ENCODE measurements at places on chromosomes 2 and 18.

DNA sequence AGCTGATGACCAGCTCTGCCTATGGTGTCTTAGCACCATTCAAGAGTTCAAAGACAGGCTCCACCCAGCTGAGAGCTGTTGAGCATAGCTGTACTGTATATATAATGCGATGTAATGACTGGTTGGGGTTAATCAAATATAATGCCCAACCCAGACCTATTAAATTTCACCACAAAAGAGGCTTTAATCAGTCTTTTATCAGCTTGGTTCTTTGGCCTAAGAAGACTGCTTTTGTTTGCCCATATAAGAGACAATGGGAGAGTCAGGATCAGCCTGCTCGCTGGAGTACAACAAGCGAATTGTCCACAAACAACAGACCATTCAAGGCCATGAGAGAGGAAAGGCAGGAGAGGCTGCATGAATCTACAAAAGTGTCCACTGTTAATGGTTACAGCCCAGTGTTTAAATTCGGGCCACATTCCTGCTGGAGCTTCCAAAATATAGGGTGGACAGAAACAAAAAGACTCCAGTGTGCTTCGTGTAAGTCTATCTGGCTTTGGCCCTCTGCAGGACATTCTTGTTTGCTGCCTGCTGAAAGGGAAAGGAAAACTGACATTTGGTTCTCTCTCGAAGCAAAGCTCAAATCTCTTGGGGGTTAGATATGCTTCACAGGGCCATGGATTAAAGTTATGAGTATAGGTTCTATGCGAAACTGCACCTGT lies 299.0 kb upstream of the FBXO11 start:
- DNase-seq = no peak

GRCh38 chr18:58842978-58843687 lies 21.5 kb upstream of the ZNF532 start:
- no peak for DNase-seq

GRCh38 chr2:138455275-138455674 lies 46.3 kb upstream of the SPOPL start:
- DNase-seq = no peak

DNA sequence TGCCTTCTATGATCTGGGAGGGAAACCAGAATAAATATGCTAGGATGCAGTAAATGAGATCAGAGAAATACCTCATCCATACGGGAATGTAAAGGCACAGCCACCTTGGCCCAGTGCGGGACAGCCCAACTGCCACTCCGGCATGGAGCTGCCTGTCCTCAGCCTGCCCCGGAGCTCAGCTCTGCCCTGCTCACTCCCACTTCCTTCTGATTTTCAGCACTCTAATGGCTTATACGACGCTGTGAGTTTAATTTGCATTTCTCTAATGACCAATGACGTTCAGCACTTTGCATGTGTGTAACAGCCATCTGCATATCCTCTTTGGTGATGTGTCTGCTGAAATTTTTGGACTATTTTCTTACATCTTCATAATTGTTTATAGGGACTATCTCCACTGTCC lies 172.5 kb upstream of the RAB6C start:
- no peak for DNase-seq

DNA sequence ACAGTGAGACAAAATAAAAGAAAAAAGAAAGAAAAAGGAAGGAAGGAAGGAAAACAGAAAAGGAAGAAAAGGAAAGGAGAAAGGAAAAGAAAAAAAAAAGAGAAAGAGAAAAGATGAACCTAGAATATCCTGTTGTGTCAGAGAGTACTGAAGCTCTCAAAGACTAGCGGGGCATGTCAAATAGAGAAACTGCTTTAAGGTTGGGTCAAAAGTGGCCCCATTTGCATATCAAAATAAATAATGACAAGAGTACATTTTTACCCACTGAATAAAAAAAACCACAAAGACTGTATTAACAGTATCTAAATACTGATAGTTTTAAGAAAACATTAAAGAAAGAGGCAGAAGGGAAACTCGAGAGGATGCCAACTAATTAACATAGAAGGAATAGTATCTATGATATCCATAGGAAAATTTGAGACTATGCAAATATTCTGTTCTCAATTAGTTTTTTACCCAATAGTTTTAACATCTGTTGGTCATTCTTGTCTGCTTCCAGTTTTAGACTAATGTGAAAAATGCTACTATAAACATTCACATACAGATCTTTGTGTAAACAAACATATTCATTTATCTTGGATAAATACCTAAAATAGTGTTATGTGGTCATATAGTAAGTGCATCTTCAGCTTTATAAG lies 53.2 kb downstream of the SFXN5 start:
- no peak for DNase-seq

GRCh38 chr2:235168174-235168979 lies 216.6 kb downstream of the SH3BP4 start:
- no peak for DNase-seq

GRCh38 chr18:2902327-2902726 lies 55.5 kb downstream of the EMILIN2 start:
- DNase-seq = no peak

DNA sequence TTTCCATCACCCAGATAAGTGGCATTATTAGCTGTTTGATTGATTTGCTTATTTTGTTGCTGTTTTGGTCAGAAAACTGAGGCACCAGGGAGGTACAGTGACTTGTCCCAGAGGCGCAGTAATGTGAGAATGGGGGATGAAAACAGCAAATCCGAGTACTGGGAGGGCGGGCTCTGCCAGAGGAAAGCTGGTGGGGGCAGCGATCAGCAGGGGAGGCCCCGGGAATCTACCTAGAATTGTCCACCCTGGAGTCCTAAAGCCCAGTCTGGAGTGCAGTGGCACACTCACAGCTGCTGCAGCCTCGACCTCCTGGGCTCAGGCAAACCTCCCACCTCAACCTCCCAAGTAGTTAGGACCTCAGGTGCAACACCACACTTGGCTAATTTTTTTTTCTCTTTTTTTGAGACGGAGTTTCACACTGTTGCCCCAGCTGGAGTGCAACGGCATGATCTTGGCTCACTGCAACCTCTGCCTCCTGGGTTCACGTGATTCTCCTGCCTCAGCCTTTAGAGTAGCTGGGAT lies 17.0 kb upstream of the PTMA start:
- no peak for DNase-seq

DNA sequence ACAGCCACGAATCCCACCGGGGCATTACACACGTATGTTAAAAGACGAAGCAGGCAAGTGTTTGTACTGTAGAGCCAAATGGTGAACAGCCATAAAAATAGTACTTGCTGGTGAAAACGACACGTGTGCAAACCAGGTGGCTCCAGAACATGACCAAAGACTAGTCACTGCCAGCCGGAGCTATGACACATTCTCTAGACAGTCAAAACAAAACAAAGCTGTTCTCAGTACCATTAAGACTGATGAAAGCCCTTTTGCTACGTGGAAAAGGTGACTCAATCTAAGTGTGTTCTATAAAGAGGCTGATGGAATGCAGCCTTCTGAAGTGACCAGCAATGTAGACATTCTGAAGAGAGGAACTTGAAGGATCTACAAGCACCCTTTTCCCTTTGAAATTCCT lies 367.7 kb upstream of the NETO1 start:
- DNase-seq = no peak

- DNase-seq = no peak
These were observed 30.6 kb downstream of the MAPRE2 start for GRCh38 chr18:35071819-35072247.

DNA sequence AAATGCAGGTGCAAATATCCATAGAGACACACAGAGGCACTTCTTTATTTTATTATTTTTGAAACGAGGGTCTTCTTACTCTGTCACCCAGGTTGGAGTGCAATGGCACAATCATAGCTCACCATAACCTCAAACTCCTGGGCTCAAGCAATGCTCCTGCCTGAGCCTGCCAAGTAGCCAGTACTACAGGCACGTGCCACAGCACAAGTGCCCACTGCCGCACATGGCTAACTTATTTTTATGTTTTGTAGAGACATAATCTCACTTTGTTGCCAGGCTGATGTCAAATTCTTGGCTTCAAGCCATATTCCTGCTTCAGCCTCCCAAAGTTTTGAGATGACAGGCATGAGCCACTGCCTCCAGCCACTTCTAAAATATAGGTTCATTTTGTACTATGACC lies 537.6 kb downstream of the THSD7B start:
- DNase-seq = no peak
